ENCODE measurements at places on chromosomes 6 and 20. TPM values are rescaled to one million over a fixed set of nuclear protein-coding genes. Genes with fewer than 3 reads are reported as not detected.

DNA sequence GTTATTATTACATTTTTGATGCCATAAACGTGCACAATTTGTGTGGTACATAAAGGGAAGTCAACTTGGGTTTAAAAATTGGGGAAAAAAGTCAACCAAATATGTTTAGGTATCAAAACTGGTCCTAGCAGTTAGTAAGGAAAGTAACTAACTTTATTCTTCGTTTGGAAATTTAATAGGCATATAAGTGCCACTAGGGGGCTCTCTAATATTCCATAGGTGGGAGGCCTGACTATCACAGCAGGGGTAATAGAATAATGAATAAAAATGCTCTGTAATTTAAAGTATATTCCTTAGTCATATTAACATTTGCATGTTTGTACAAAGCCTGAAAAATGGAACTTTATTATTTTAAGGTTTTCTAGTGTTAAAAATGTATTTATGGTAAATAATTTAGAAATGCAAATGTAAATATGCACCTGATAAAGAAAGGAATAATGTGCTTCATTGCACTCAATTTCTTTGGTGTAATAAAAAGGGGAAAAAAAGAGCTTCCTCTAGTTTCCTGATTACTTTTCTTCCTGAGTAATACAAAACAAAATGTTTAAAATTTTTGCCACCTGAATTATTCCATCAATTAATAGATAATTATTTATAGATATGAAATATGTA lies 125.7 kb upstream of the HDAC2 start:
- no peaks in the 10 kb centered on the region for H3K36me3 ChIP-seq

DNA sequence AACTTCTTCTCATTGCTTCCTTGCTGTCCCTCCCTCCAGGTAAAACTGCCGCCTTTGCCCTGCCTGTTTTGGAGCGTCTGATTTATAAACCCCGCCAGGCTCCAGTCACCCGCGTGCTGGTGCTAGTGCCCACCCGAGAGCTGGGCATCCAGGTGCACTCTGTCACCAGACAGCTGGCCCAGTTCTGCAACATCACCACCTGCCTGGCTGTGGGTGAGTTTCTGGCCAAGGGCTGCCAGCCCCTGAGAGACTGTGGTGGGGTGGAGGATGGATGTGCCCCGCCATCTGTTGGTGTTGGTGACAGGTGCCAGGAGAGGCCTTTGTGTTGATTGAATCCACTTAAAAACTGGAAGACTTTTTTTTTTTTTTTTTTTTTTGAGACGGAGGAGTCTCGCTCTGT lies 9.5 kb downstream of the DDX27 start:
- H3K4me1 ChIP-seq: no peaks in the 10 kb centered on the region
- DNase-seq: no peak
- H3K27me3 ChIP-seq: no peaks in the 10 kb centered on the region
- peaks cover 58% of the 10 kb centered on the region for H3K36me3 ChIP-seq

The HDAC2 gene
- total RNA-seq: 121 TPM

- no peak overlapping the region for H3K4me3 ChIP-seq
- no peak for DNase-seq
- no peaks in the 10 kb centered on the region for H3K4me1 ChIP-seq
- H3K27ac ChIP-seq: no peak overlapping the region
Observed at GRCh38 chr20:34968042-34968775, 12.5 kb downstream of the MYH7B start.

The HIVEP2 gene
- total RNA-seq: 37.2 TPM

- H3K4me1 ChIP-seq: peaks cover 3% of the 10 kb centered on the region
- no peak for DNase-seq
- no peak overlapping the region for H3K4me3 ChIP-seq
- no peaks in the 10 kb centered on the region for H3K27me3 ChIP-seq
- no peaks in the 10 kb centered on the region for H3K36me3 ChIP-seq
Observed at GRCh38 chr20:34806255-34806654, 19.2 kb downstream of the NCOA6 start.

DNA sequence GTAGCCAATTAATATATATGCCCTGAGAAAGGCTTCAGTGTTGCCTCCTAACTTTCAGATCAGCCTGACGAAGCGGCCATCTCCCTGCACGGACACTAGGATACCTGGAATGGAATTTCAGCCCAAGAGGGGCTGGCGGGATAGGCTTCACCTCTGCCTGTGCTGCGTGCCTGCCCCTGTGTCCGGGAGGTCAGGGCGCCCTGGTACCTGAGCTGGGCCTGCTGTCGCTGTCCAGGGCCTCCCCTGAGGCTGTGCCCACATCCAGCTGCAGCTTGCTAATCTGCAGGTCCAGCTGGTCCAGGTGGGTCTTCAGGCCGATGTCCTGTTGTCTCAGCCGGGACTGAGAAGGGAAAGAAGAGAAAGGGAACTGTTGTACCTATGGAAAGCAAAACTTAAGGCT lies 8.6 kb downstream of the DACT2 start:
- H3K27ac ChIP-seq: no peak overlapping the region
- no peak for DNase-seq
- no peak overlapping the region for H3K4me3 ChIP-seq

The CST1 gene
- not detected for total RNA-seq

The HAO1 gene
- total RNA-seq: not detected

- no peak for DNase-seq
- H3K27me3 ChIP-seq: no peaks in the 10 kb centered on the region
- no peaks in the 10 kb centered on the region for H3K4me1 ChIP-seq
- H3K27ac ChIP-seq: no peak overlapping the region
- no peaks in the 10 kb centered on the region for H3K36me3 ChIP-seq
Observed at GRCh38 chr6:170134031-170134470, 156.8 kb downstream of the DLL1 start.

GRCh38 chr6:47200536-47201334 lies 109.0 kb downstream of the TNFRSF21 start:
- H3K27me3 ChIP-seq: no peaks in the 10 kb centered on the region
- H3K36me3 ChIP-seq: no peaks in the 10 kb centered on the region
- no peak overlapping the region for H3K4me3 ChIP-seq

DNA sequence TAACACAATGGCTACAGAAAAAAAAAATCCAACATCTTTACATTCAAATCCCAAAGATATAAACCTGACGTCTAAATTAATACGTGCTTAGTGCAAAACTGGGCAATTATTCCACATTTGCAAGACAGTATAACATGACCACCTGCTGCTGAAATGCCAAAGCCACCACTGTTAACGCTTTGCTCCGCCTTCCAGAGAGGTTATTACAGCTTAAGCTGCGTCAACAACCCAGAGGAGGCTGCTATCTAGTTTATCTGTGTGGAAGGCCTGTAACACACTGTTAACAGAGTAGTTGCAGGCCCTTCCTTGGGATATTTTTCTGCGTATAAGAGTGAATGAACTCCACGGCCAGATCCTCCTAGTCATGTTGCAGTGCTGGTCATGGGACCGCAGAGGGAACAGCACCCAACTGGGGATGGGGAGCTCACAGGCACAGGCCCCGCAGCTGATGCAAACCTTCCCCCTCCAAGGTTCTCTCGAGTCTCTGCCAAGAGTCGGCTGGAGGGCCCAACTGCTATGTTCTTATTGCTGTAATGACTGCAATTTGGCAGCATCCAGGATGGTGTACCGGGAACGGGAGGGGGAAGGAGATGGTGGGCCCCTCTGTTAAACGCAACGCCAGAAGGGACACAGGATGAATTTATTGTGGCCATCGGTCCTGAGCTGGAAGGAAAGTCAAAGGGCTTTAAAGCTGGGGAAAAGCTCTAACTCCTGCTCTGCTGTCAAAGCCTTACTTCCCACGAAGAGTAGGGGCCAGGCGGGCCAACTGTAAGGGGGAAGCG lies 993 bp upstream of the NCOA7 start:
- peaks cover 38% of the 10 kb centered on the region for H3K4me1 ChIP-seq
- peak overlapping the region; percentile 69 for H3K4me3 ChIP-seq
- no peaks in the 10 kb centered on the region for H3K27me3 ChIP-seq
- no peak for DNase-seq

- H3K27me3 ChIP-seq: no peaks in the 10 kb centered on the region
- DNase-seq: no peak
- no peak overlapping the region for H3K27ac ChIP-seq
- no peaks in the 10 kb centered on the region for H3K36me3 ChIP-seq
- no peaks in the 10 kb centered on the region for H3K4me1 ChIP-seq
Observed at GRCh38 chr6:39026175-39026574, 22.4 kb upstream of the GLP1R start.

The GMPR gene
- 0.66 TPM for total RNA-seq

Data from CD8-positive, alpha-beta memory T cell (primary cell).